ENCODE measurements at places on chromosomes 12 and 14. TPM values are rescaled to one million over a fixed set of nuclear protein-coding genes. Genes with fewer than 3 reads are reported as not detected.

- H3K4me3 ChIP-seq: peak within 1 kb of the TSS; percentile 30
- peaks cover 75% of the 10 kb centered on the region for H3K27me3 ChIP-seq
- no peak within 1 kb of the TSS for H3K27ac ChIP-seq
- H3K36me3 ChIP-seq: no peaks in the 10 kb centered on the region
- H3K4me1 ChIP-seq: peaks cover 22% of the 10 kb centered on the region
Observed at GRCh38 chr14:41606532-41607303, at the start of gene LRFN5. Gene LRFN5, plus strand, starts transcription at chr14:41606876.

- peaks cover 5% of the 10 kb centered on the region for H3K27me3 ChIP-seq
- DNase-seq: peak; percentile 21
- H3K4me3 ChIP-seq: no peak overlapping the region
- no peaks in the 10 kb centered on the region for H3K36me3 ChIP-seq
- H3K27ac ChIP-seq: peak overlapping the region; percentile 84
Observed at GRCh38 chr12:108297895-108298760, 41.0 kb downstream of the CMKLR1 start.

The P2RX2 gene
- total RNA-seq: not detected

DNA sequence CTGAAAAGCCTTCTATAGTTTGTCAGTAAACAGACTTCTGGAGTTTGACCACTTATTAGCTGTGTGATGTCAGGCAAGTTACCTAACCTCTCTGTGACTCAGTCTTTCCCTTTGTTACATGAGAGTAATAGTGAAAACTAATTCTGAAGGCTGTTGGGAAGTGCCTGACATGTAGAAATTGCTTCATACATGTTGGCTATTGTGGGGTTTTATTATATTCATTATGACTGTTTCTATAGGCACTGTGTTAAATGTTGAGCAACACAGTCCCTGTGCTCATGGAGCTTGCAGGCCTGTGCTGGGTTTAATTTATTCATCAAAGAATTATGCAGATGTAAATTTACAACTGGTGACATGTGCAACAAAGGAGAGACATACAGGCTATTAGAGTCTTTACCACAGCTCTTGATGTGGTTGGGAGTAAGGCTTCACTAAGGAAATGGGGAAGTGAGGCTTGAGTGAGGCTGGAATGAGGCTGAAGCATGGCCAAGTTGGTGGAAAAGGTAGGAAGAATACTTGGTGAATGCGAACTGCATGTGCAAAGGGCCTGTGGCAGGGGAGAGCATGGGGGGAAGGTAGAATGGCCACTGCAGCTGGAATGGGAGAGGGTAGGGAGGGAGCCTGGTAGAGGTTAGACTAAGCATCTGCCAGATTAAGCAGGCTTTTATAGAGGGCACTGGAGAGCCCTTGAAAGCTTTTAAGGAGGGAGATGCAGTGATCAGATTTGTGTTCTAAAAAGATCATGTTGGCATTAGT, 236.4 kb upstream of the CRY1 start:
- no peaks in the 10 kb centered on the region for H3K27me3 ChIP-seq
- no peak for DNase-seq
- H3K36me3 ChIP-seq: peaks cover 4% of the 10 kb centered on the region
- peaks cover 50% of the 10 kb centered on the region for H3K4me1 ChIP-seq

GRCh38 chr12:102629262-102629888, 149.0 kb upstream of the IGF1 start:
- no peaks in the 10 kb centered on the region for H3K36me3 ChIP-seq
- no peak overlapping the region for H3K4me3 ChIP-seq
- no peaks in the 10 kb centered on the region for H3K4me1 ChIP-seq
- H3K27ac ChIP-seq: no peak overlapping the region
- DNase-seq: no peak

The ETFBKMT gene
- total RNA-seq: 1.3 TPM

DNA sequence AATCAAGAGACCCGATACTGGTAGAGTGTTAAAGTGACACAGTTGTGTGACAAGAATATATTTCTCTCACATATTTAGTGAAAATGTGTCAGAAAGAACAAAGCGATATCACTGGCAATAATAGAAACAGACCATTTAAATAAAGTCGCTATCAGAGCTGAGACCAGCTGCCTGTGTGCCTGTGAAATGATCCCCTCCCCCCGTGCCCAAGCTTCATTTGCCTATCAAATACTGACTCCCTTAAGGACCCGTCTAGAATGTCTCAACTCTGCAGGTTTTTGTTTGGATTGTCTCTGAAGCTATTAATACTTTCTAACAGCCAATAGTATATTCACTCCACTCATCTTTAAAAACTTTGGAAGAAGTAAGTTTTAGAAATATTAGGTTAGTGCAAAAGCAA, 98.9 kb downstream of the EGLN3 start:
- peaks cover 7% of the 10 kb centered on the region for H3K27me3 ChIP-seq
- no peak overlapping the region for H3K4me3 ChIP-seq
- no peaks in the 10 kb centered on the region for H3K36me3 ChIP-seq
- H3K27ac ChIP-seq: no peak overlapping the region

The ACOT4 gene
- 0.83 TPM for total RNA-seq

DNA sequence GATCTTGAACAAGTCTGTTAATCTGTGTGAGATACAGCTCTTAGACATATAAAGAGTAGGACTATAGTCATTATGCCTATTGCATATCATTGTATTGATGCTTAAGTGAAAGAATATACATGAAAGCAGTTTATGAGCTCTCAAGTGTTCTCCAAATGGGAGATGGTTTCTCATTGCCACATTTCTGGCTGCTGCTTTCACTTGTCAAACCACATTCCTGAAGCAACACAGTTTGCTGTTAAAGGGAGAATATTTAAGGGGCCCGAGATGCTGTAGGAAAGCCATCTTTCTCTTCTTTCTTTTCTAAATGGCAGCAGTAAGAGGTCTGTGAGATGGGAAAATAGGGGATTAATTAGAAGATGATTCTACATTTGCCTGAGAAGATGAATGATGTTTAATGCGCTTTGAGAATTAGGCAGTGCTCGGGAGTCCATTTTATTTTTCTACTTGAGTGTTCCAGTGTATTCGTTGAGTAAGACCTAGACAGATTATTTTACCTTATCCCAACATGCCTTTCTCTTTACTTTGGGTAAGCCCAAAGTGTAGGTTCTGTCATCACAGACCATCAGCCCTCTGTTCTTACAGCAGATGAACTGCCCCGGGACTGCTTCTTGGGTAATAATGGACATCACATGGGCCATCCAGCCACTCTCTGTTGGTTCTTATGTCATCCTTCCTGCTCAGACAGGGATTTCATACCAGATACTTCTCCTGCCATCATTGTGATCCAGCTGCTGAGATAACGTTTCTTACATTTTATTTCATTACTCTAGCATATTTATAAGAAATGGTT, 35.6 kb downstream of the ANO4 start:
- H3K27me3 ChIP-seq: no peaks in the 10 kb centered on the region
- H3K36me3 ChIP-seq: no peaks in the 10 kb centered on the region
- H3K4me3 ChIP-seq: no peak overlapping the region
- no peak overlapping the region for H3K27ac ChIP-seq

DNA sequence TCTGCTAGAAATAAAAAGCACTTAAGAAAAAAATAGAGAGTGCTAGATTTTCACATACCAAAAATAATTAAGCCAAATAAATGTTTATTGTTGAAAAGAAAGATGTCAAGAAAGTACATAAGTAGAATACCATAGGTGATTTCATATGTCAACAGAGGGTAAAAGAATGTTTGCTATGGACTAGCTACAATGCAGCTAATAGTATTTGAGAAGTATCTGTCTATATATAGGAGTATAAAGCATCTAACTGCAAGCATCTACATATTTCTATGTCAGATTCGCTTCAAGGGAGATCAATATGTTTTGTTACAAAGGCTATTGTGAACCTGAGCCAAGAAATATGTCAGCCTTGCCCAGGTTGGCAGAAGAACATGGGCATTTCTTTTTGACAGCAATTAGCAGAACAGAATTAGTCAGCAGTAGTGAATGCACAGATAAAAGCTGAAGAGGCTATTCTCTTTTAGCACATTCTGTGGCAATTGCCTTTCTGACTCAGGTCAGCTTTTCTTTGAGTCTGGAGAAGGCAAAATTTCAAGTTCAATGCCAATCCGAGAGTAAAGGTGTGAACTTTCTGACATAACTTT, 140.1 kb downstream of the ALG10B start:
- H3K4me1 ChIP-seq: no peaks in the 10 kb centered on the region
- H3K27me3 ChIP-seq: no peaks in the 10 kb centered on the region
- no peaks in the 10 kb centered on the region for H3K36me3 ChIP-seq
- H3K27ac ChIP-seq: no peak overlapping the region

The GALNT16 gene
- total RNA-seq: not detected

DNA sequence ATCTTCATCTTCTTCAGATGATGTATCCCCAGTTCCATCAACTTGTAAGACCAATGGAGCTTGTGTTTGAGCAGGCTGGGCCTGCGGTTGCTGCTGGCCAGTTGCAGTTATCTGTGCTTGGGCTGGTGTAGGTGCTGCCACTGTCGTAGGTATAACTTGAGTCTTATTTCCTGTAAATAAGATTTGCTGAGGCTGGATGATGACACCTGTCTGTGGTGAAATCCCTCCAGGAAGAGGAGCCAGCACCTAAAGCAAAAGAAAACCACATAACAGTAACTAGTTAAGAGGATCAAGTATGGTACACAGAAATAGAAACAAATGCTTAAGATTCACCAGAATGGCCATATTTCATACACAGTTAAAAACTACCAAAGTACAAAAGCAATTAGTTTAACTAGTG, 28.2 kb downstream of the GTF2A1 start:
- peaks cover 53% of the 10 kb centered on the region for H3K4me1 ChIP-seq
- no peaks in the 10 kb centered on the region for H3K27me3 ChIP-seq
- peak overlapping the region; percentile 33 for H3K4me3 ChIP-seq

DNA sequence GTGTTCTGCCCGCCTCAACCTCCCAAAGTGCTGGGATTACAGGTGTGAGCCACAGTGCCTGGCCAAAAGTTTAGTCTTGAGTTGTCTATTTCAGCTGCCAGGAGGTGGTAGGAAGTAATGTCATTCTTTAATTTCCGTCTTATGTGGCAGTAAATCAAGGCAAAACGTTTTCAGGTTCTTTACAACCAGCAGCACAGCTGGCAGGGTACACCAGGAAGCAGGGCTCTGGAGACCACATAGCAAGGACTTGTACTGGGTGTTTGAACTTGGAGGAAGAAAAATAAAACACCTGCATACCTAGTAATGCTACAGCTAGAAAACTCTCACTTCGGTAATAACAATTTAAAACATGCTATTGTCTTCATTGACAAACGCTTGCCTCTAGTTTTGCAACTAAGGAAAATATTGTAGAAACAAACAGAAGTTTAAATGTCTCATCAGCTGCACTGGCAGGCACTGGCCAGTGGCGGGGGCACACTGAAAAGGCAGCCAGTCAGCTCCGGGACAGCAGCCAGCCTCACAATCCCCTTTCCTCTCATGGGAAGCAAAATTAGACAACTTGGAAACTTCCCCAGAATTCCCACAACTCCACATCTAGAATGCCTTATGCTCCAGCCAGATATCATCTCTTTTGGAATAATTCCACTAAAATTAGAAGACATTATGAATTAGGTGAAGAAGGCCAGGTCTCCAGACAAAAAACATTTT, 72.2 kb downstream of the CLIP1 start:
- H3K4me1 ChIP-seq: peaks cover 2% of the 10 kb centered on the region
- H3K36me3 ChIP-seq: peaks cover 36% of the 10 kb centered on the region
- DNase-seq: no peak
- H3K4me3 ChIP-seq: no peak overlapping the region
